NAMALWA (cell line): ENCODE measurements at places on chromosomes 3 and 15.

- no peak for DNase-seq
Measured at GRCh38 chr15:89198934-89199333, 22.4 kb downstream of the RLBP1 start.

DNA sequence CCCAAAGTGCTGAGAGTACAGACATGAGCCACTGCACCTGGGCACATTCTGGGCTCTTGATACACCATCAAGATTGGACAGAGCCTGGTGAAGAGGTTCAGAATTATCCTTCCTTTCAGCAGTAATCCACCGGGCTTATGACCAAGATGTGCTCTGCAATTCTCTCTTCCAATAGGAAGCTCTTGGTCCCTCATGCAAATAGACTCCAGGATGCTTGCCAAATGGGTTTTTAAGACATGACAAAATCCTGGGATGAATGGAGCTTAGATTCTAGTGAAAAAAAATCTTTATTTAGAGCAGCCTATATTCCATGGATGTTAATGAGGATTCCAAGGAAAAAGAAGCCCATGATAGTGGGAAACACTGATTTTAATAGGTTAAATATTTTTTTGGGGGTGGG is 119.1 kb downstream of the SV2B start:
- no peak for DNase-seq

GRCh38 chr15:70892912-70893560 is 410 bp downstream of the LRRC49 start:
- DNase-seq: no peak

- no peak for DNase-seq
Measured at GRCh38 chr3:155015776-155016436, 64.2 kb upstream of the MME start.

DNA sequence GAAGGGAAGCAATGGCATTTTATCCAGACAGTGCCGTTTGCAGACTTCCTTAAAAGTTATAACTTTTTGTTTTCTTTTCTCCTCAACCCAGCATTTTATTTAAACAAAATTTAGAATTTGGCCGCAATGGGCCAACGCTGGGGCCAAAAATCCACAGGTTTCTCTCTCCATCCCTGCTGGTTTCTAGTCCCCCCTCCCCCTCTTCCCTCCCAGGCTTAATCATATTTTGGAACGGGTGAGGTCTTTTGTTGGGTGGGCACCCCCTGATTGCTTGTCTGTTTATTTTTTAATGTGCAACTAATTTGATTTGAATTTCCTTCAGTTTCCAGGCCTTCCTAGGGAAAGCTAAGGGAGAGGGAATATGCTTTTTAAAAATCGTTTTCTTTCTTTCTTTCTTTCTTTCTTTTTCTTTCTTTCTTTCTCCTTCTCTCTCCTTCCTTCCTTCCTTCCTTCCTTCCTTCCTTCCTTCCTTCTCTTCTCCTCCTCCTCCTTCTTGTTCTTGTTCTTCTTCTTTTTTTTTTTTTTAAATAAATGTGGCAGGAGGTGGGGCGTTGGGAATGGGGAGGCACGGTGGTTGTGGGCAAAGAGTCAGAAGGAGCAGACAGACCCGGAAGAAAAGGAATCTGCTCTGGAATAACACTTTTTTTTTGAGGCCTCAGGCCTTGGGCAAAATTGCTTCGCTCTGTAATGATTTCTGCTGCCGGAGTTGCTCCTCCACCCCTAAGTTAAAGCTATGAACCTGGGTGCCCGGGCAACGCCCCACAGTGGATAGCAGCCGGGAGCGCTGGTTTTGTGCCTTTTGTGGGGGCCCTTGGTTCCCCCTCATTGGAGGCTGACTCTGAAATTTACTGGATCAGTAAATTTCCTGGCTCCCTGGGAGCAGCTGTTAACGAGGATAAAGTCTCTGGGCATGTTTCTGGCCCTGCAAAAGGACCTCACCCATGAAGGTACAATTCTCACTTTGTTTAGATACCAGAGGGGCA is 1.9 kb downstream of the FNDC3B start:
- no peak for DNase-seq

DNA sequence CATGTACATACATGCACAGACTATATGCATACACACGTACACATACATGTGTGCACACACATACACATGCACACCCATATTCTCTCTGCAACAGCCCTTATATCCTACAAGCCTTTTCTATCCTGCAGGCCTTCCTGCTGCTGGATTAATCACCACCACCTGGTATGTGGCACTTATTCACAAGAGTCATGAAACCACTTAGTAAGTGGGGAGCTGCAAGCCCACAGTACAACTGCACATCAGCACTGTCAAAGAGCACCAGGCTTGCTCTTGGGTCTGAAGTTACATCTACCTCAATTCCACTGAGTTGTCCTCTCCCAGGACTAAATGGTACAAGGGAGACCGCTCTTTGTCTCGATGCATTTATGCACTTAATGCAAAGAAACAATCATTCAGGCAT is 233.2 kb downstream of the KLF13 start:
- no peak for DNase-seq

GRCh38 chr15:62357431-62357830 is 192.3 kb upstream of the C2CD4B start:
- DNase-seq: no peak

DNA sequence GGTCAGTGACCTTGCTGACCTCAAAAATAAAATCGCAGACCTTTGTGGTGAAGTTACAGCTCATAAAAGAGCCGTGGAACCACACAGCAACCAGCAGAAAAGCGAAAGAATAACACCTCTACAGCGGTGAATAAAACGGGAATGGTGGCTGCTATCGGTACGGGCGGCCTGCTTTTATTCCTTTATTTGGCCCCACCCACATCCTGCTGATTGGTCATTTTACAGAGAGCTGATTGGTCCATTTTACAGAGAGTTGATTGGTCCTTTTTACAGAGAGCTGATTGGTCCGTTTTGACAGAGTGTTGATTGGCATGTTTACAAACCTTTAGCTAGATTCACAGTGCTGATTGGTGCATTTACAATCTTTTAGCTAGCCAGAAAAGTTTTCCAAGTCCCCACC is 80.7 kb upstream of the ATP10A start:
- peak; percentile 8 for DNase-seq

DNA sequence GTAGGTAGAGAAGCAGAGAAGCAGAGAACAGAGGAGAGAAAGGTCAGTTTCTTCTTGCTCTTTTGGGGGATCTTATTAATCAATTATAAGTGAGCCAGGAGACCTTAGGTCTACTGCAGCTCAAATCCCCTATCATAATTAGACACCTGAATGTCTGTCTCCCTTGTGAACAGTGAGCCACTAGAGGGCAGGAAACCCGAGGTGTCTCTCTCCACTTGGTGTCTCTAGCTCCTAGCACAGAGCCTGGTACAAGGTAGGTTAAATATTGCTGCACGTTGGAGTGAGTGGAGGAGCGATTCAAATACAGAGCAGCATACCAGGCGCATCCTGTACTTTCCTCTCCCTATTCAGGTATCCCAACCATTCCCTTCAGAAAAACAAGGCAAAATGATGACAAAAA is 2.0 kb upstream of the ST8SIA2 start:
- peak; percentile 62 for DNase-seq

DNA sequence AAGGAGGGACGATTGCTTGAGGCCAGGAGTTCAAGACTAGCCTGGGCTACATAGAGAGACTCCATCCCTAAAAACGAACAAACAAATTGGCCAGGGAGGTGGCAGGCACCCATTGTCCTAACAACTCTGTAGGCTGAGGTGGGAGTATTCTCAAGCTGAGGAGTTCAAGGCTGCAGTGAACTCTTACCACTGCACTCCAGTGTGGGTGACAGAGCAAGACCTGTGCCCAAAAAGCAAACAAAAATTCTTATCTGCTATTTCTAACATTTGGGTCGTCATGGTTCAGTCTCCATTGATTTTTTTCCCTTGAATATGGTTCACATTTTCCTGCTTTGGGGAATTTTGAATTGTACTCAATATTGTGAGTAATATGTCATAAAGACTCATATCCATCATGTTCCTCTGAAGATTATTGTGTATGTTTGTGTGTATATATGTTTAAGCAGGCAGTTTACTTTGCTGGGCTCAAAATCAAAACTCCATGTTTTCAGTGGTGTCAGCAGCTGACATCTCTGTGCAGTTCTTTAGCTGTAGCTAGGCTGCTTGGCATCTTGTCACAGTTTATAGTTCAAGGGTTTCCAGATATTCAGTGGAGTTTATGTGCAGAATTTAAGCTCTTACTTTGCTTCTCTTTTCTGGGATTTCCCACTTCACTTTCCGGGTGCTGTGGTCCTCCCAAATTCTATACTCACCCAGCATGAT is 33.2 kb downstream of the IFT122 start:
- no peak for DNase-seq

DNA sequence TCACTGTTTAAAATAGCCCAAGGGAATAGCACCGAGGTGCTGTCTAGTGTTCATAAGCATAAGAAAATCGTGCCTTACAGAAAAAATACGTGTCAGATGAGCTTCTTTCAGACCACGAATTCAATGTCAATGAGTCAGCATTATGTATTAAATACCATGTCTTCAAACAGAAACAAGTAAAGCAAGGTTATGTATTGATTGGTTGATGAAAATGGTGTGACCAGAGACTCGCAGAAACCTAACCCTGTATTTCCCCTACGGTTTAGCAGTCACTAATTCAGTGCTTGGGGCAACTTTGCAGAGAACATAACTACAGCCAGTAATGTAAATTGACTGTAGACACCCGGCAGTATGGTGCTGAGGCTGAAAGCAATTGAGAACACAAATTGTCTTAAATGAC is 307.7 kb downstream of the IL5RA start:
- DNase-seq: no peak

DNA sequence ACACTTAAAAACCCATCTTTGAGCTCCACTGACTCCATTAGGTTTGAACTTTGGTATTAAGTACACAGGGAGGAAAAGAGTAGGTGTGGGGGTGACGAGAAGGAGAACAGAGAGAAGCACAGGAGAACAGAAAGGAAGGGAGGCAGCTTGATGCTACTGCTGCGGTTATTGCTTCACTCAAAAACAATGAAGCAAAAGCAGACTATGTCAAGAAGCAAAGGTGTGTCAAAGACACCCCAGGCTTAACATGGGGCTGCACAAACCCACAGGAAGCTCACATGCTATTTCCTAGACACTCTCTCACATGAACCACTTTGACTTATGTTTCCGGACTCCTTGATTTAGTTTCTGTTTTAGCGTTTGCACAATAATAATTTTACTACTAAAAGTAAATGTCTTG is 961.0 kb upstream of the CFAP20DC start:
- no peak for DNase-seq

GRCh38 chr3:122255757-122256439 is 69.2 kb upstream of the CSTA start:
- peak; percentile 28 for DNase-seq

- no peak for DNase-seq
Measured at GRCh38 chr3:3726549-3726948, 72.7 kb upstream of the LRRN1 start.

DNA sequence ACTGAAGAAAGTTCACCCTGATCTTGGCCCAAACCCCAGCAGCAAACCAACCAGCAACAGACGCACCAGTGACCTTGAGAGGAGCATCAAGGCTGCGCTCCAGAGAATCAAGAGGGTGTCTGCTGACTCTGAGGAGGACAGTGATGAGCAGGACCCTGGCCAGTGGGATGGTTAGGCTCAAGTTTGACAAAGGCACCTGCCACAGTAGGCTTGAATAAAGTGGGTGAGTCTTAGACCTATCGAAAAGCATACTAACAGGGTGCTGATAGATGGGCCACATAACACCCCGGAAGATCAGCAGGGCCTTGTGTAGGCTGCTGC is 23.9 kb downstream of the WHAMM start:
- no peak for DNase-seq

DNA sequence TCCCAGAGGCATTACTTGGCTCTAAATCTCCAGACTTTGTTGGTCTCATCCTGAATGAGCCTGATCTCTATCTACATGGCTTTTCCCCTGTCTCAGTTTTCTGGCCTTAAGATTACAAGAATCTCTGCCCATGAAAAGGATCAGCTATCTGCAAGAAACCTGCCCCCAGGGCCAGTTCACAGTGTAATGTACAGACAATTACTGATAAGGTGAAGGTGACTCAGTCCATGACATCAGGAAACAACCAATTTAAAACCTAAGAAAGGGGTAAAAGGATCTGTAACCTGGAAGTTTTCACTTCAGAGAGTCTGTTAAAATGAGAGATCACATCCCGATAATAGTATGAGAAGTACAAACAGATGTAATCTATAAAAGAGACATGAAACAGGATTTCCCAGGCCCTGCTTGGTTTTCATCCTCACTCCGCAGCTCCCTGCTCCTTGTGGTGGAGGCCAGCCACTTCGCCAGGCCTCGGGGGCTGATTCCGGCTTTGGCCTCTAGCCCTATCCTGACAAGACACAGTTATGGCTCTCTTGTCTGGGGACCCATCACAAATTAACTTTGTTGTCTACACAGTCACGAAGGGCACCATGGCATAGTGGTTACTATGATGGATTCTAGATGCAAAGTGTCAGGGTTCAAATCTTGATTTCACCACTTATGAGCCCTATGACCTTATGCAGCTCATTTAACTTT is 136.9 kb downstream of the THSD4 start:
- no peak for DNase-seq

DNA sequence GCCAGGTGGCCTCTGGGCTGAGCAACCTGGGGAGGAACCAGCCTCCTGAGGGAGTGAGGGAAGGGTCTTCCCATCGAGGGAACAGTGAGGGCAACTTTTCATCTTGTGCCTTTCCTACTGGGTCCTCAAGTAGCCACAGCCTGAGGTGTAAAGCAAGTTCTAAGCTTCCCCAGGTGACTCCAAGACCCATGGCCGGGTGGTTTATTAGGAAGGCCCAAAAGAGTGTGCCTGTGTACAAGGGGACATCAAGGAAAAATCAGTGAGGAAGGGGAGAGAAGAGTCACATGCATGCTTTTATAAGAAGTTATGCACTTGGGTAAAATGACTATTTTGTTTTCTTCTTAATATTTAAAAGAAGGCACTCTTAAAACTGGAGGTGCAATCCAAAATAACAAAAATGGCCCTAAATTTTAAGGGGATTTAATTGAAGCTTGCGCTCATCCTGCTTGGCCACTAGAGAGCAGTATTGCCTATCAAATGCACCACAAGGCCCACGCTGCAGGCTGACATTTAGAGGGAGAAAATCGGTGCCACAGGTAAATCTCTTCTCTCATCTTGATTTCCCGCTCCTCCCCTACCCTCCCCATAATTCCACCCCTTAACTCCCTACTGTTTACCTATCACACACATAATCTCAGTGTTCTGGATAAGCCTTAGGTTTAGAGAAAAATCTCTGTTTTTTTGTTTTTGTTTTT is 6.7 kb downstream of the NANOGP8 start:
- DNase-seq: peak; percentile 65

DNA sequence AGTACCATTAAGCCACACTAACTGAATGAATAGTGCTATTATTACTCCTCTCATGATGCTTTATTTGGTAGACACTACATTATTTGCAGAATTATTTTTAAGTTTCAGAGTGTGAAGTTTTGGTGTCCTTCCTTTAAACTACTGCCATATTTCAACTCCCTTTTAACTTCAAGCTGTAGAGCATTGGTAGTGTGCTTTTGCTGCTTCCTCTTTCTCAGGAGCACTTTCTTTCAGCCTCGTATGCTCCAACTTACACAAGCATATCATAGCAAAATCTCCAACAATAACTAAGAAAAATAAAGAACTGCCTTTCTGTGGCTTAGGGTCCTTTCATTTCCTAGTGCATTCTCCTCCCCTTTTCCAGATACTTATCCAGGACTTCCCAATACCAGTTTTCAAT is 476.4 kb upstream of the AGTR1 start:
- peak; percentile 6 for DNase-seq

- DNase-seq: peak; percentile 25
Measured at GRCh38 chr3:57434041-57434440, 110.1 kb downstream of the DNAH12 start.
